ENCODE measurements at places on chromosomes 4 and X.

- no peak for DNase-seq
Observed at GRCh38 chr4:23384741-23385140, 505.1 kb downstream of the PPARGC1A start.

- DNase-seq = no peak
Observed at GRCh38 chrX:63744850-63745394, 40.1 kb downstream of the ARHGEF9 start.

DNA sequence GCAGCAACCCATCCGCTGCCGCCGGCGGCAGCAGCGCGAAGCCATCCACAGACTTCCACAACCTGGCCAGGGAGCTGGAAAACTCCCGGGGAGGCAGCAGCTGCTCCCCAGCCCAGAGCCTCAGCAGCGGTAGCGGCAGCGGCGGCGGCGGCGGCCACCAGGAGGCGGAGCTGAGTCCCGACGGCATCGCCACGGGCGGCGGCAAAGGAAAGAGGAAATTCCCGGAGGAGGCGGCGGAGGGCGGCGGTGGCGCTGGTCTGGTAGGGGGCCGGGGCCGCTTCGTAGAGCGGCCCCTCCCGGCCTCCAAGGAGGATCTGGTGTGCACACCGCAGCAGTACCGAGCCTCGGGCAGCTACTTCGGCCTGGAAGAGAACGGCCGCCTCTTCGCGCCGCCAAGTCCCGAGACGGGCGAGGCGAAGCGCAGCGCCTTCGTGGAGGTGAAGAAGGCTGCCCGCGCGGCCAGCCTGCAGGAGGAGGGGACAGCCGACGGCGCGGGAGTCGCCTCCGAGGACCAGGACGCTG is 4.9 kb downstream of the PRDM8 start:
- DNase-seq = peak; percentile 82

GRCh38 chrX:154411981-154412340 is 622 bp downstream of the TAFAZZIN start:
- no peak for DNase-seq

GRCh38 chr4:181693517-181693916 is 549.7 kb upstream of the TENM3 start:
- DNase-seq = no peak

GRCh38 chrX:85906399-85906798 is 141.0 kb downstream of the CHM start:
- no peak for DNase-seq

- DNase-seq = no peak
Observed at GRCh38 chr4:100696531-100696930, 178.7 kb upstream of the EMCN start.
